ENCODE measurements at places on chromosomes 5 and 9. TPM values are rescaled to one million over a fixed set of nuclear protein-coding genes. Genes with fewer than 3 reads are reported as not detected.

CPEB4 gene
- 45.3 TPM for total RNA-seq

RUFY1 gene
- total RNA-seq: 55.6 TPM

PTPRD gene
- total RNA-seq: 23.1 TPM

HAVCR2 gene
- total RNA-seq: 2.8 TPM

ACSL6 gene
- 7.9 TPM for total RNA-seq

ZDHHC11B gene
- 0.55 TPM for total RNA-seq

TMEM215 gene
- not detected for total RNA-seq

IL13 gene
- total RNA-seq: 2.3 TPM

LCN2 gene
- total RNA-seq: 43.7 TPM

GCNT1 gene
- 3.1 TPM for total RNA-seq

CER1 gene
- total RNA-seq: not detected
